ENCODE measurements at places on chromosomes 3 and 15. TPM values are rescaled to one million over a fixed set of nuclear protein-coding genes. Genes with fewer than 3 reads are reported as not detected.

Gene GALNT15
- 2.0 TPM for total RNA-seq

Gene ACOX2
- total RNA-seq: 21.9 TPM

Gene CLASP2
- 68.7 TPM for total RNA-seq

Gene ECE2
- total RNA-seq: not detected

Gene PFKFB4
- 5.5 TPM for total RNA-seq

Gene TTC21A
- 2.7 TPM for total RNA-seq

Gene GAP43
- 4.3 TPM for total RNA-seq

Gene GABRB3
- total RNA-seq: 2.3 TPM

Gene NTRK3
- total RNA-seq: 3.1 TPM

Gene CKMT1A
- total RNA-seq: not detected

DNA sequence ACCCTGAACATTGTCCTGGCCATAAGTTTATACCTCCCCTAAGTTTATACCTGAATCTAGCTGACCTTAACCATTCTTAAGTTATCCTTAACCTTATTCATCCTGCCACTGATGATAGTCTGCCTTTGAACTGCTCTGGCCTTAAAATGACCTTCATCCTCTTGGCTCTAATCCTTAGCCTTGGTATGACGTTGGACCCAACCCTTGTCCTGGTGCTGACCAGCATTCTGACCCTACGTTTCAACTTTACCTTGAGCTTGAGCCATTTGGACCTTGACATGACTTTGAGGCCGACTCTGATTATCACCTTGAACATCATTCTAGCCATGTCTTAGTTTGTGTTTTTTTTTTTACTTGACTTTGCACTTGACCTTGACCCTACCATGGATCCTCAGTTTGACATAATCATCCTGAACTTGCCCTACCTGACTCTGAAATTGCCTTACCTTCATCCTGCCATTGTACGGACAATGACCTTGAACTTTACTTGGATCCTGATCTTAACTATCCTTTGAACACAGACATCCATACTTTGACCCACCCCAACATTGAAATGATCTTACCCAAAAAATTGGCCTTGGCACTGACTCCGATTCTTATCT is 61.1 kb upstream of the ACAD9 start:
- DNase-seq: no peak

- no peak for DNase-seq
These were observed 129.4 kb upstream of the TLE3 start for GRCh38 chr15:70227147-70227546.

- DNase-seq: no peak
These were observed 107.7 kb upstream of the CADPS start for GRCh38 chr3:62982795-62983455.

- no peak for DNase-seq
These were observed 34.6 kb upstream of the CMTM8 start for GRCh38 chr3:32203854-32204253.

- no peak for DNase-seq
These were observed 393.7 kb upstream of the RGMA start for GRCh38 chr15:93482731-93483130.

- no peak for DNase-seq
These were observed 142.2 kb downstream of the MEGF11 start for GRCh38 chr15:66111363-66111762.

- no peak for DNase-seq
These were observed 30.5 kb upstream of the CCNL1 start for GRCh38 chr3:157190380-157190872.

- no peak for DNase-seq
These were observed 1.4 kb downstream of the ITGA11 start for GRCh38 chr15:68430471-68431036.

DNA sequence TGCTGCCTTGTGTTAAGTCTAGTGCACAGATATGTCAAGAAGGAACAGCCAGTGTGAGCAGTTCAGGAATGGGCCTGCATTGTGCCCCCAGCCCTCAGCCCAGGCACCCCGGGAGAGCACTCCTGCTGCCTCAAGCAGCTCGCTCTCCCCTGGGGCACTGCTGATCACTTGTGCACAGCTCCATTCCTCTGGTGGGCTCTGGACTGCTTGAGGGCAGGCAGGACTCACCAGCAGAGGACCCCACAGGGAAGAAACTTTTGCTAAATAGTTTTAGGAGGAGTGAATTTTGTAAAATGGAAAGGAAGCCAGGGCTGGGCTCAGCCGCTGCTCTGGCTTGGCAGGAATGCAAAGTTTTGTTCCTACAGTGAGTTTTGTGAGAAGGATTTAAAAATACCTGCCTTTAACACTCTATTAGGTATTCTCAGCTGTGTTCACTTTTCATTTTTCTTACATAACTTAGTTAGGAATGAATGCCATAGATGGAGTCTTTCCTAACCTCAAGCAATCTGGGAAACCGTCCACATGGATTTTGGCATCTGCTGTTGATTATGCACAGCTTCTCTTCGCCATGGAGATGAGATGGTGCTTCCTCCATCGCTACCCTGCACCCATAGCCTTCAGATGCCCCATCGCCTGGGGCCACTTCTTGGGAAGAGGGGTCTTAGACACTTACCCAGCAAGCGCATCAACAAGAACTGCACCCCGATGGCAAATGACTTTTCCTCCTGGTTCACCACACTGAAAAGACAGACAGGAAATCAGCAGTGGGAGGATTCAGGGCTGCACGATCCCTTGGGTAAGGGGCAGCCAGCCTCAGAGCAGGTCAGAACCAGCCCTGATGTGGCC is 42.3 kb upstream of the RAB6B start:
- peak; percentile 89 for DNase-seq

GRCh38 chr3:88002448-88002847 is 56.4 kb downstream of the CGGBP1 start:
- no peak for DNase-seq

DNA sequence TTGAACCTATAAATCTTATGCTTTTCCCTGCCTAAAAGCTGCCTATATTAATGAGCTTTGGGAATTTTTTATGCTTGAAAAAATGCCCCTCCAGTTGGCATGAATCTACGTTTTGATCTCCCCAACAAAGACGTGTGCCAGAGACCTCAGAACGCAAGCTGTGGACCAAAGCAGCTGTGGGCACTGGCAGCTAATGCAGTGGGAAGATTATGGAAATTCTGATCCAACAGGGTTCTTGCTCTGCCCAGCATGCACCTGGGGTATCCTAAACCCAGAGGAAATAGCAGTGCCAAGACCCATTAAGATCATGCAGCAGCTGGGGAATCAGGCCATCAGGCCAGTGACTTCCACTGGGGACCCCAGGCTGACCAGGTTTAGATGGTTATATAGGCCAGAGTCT is 423.0 kb downstream of the ZBBX start:
- peak; percentile 56 for DNase-seq

- DNase-seq: no peak
These were observed 1.9 kb downstream of the PIGZ start for GRCh38 chr3:196966526-196967401.

- DNase-seq: no peak
These were observed 453.7 kb downstream of the NAALADL2 start for GRCh38 chr3:175312791-175313190.

Data from muscle of leg (tissue), 16 donors.